Activated effector memory CD4-positive, alpha-beta T cell treated with anti-CD3 and anti-CD28 coated beads, Interleukin-2, amount 50 U/mL, for 16 hours (primary cell): ENCODE measurements at places on chromosomes 3 and 15.

DNA sequence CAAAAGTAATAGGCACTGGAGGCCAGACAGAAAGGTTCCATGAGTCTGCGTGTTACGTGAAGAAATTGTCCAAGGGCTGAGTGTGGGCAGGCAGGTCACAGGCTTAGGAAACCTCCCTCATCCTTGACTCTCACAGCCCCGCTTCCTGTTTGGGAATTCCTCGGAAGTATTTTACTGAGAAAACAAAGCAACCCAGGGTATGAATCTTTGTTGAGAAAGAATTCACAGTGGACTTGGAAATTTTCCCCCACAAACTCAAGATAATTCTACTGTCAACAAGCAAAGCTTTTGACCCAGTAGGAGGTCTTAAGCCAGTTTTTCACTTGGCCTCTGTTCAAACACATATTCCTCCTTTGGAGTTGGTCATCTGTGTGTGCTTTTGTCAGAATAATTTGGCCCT is 377.1 kb upstream of the TPM1 start:
- DNase-seq, result no peak

- no peak for DNase-seq
Measured at GRCh38 chr3:73452729-73453128, 172.0 kb downstream of the PDZRN3 start.

GRCh38 chr3:136893848-136894443 is 31.9 kb downstream of the NCK1 start:
- DNase-seq, result no peak

DNA sequence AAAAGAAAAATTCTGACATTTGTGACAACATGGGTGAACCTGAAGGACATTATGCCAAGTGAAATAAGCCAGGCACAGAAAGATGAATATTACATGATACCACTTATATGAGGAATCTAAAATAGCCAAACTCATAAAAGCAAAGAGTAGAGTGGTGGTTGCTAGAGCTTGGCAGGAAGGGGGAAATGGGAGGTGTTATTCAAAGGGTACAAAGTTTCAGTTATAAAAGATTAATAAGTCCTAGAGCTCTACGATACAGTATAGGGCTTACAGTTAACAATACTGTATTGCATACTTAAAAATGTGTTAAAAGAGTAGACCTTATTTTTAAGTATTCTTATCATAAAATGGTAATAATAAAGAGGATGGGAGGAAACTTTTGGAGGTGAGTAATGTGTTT is 111.6 kb upstream of the NR2E3 start:
- no peak for DNase-seq

- no peak for DNase-seq
Measured at GRCh38 chr3:187051724-187052366, 87.5 kb downstream of the RPL39L start.

GRCh38 chr3:56144805-56145204 is 323.5 kb downstream of the ERC2 start:
- no peak for DNase-seq

DNA sequence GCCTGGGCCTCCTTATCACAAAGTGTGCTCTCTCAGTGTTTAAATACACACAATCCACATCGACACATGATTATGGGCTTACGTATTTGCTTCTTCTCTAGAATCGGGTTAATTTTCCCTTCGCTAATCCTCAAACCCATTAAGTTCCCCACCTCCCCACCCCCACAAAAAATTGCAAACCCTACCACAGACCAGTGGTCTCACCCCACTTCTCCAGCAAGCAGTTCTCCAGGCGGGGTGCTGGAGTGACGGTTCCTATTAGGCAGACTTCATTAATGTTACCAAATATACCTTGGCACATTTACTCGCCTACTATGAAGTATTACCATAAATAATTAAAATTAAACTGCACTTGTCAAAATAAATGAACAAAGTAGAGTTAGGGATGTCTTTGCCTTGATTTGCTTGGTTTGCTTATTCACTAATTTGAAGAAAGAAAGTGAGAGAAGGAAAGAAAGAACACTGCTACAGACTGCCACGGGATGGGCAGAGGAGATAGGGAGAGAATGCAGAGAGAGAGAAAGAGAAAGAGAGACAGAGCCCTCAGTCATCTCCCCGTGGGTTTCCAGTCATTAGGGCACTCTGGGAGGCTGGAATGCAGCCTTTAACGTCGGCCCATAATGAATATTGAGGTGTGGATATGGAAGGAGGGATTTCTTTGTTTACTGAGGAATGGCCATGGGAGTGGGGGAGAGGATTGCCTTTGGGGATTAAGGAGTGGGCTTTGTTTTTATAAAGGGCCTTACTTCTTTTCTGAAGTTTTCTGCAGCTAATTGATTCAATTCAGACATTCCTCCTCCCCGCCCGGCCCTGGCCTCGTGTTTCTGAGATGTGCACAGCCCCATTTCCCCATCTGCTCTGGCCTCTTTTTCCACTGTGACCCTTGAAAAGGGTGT is 39.7 kb upstream of the POLG start:
- DNase-seq, result no peak

GRCh38 chr3:112092496-112093179 is 6.4 kb downstream of the C3orf52 start:
- no peak for DNase-seq

DNA sequence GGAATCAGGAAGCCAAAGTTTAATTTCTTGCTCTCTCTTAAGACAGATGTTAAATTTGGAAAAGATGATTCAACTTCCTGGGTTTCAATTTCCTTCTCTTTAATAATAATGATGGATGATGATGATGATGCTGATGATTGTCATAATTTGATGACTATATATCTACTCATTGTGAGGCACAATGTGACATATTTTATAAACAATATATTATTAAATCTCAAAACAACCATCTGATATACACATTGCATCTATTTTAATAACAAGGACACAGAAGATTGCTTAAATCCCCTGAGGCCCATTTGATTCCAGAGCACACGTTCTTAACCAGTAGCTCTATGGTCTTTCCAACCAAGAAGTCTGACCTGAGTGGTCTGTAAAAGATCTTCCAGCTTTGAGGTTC is 124.0 kb downstream of the CNTN6 start:
- DNase-seq, result no peak

DNA sequence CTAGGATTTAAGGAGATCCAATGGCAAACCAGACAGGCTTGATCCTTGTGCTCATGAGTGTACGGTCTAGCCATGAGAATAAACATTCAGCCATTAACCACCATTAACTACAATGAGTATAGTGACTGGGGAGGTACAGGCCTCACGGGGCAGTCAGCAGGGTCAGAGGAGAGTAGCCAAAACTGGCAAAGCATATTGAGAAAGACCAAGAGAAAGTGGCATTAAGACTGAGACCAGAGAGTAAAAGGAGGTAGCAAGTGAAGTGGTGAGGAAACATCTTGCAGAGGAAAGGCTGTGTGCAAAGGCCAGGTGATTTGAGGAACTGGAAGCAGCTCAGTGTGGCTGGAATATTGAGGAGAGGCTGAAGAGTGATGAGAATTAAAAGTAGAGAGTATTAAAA is 407.2 kb upstream of the LMCD1 start:
- no peak for DNase-seq

GRCh38 chr15:45139770-45140169 is 10.0 kb downstream of the DUOX1 start:
- DNase-seq, result no peak

- DNase-seq, result no peak
Measured at GRCh38 chr3:107106316-107106715, 270.9 kb upstream of the CCDC54 start.

GRCh38 chr15:59647085-59647484 is 10.2 kb downstream of the GTF2A2 start:
- DNase-seq, result no peak
